ENCODE measurements at places on chromosomes 5 and 9.

GRCh38 chr9:14652729-14653377 is 40.4 kb downstream of the ZDHHC21 start:
- peak; percentile 56 for DNase-seq

- no peak for DNase-seq
Measured at GRCh38 chr9:89738137-89738932, 133.5 kb downstream of the GADD45G start.

DNA sequence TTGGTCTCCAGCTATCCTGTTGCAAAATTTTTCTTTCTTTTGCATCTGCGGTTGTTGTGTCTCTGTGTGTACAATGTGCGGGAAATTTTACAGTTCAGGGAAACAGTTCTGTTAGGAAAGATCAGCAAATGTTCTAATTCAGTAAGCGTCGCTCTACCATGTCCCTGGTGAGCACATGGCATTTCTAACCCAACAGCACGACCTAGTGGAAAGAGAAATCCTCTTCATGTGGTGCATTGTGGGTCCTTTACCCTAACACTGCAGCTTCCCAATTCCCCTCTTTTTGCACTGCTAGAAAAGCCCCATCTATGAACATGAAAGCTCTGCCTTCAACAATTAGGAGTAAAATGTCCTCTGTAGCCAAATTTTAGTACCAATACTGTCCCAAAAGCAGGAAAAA is 974.2 kb upstream of the CDH9 start:
- DNase-seq: no peak

DNA sequence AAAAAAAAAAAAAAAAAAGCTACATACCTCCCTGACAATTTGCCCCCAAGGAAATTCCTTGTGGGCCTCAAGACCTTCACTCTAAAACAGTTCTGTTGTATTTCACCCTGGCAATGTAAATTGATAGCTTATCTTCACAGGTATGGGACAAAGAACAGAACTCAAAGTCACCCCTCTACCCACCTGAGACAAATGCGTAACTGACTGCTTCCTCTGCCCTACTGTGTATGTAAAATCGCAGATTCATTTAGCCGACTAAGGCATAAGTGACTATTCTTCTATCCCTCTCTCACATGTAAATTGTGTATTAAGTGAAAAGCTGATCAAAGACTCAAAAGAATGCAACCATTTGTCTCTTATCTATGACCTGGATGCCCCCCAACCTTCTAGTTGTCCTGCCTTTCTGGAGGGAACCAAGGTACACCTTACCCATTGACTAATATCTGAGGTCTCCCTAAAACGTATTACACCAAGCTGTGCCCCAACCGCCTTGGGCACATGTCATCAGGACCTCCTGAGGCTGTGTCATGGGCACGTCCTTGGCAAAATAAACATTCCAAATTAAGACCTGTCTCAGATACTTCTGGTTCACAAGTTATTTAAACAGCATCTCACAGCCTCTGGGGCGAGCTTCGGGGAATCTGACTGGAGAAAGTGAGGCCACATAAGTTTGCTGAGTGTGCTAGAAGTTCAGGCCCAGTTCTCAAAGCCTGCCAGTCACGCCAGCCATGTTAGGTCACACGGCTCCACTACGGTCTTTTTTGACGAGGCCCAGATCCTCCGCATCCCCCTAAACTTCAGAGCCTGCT is 954 bp downstream of the TBCA start:
- DNase-seq: no peak

GRCh38 chr9:27431543-27432147 is 92.4 kb upstream of the IFNK start:
- no peak for DNase-seq

DNA sequence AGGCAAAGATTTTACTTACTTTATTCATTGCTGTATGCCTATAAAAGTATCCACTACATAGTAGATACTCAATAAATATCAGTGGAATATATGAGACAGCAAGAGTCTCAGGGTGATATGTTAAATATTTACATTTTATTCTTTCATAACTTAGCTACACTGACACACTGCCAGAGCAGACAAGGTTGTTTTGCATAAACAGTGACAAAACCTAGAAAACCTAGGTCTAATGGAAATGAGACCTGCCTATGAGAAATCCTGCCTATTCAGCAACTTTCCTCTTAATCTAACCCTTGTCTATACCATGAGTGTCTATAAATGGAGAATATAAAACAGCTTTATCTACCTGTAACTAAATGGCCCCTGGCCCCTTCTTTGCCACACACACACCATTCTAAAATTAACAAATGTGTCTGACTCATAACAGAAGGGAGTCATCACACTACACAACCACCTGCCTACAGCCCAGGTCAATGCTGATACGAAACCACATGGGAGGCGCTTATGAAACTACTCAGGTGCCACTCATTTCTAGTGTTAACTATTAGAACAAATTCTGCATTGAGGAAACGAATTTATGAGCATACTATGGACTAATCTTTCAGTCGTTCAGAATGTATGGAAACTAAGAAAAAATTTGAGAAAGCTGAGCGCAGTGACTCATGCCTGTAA is 60.3 kb downstream of the UBAP2 start:
- no peak for DNase-seq

DNA sequence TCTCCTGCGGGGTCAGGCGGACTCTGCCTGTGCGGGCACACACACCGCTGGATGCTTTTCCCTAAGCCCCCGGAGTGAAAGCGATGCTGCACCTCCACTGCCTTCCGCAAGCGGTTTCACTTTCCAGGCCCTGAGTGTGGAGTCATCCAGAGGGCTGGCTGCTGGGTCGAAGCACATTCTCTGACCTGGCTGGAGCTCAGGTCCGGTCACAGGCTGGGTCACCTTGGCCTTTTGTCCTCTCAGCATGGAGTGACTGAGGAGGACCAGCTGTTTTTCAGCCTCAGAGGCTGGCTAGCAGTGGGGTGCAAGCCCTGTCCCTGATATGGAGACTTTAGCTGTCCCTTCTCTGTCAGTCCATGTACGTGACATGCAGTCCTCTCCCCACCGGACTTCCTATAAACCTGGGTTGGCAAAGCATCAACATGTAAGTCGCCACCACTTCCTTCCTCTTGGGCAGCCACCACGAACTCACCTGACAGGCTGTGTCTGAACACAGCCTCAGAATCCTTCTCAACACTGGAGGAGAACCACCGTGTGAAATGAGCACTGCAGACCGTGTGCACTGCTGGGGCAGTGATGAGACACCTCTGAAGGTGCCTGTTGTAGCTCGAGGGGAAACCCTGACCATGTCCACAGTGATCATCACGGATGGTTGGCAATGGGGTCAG is 51.3 kb downstream of the GADD45G start:
- no peak for DNase-seq

DNA sequence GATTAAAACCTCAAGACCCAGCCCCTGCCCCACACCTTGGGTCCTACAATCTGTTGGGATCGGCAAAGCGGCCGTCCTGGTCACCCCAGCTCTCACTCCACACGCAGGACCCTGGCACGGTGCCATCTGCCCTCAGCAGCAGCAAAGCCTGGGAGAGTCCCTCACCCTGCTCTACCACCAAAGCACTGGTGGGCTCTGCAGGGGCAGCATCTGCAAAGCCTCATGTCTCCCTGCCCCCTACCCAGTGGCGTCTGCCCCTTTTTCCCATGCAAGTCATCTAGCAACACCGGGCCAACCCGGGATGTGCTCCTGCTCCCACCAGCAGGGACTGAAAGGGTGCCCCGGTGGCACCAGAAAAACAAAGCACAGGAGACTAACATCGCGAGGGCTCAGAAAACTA is 19.6 kb upstream of the CNOT6 start:
- no peak for DNase-seq

GRCh38 chr9:133602277-133602676 is 6.9 kb downstream of the FAM163B start:
- DNase-seq: no peak

GRCh38 chr9:14779566-14780022 is 57.1 kb upstream of the CER1 start:
- peak; percentile 95 for DNase-seq

- no peak for DNase-seq
Measured at GRCh38 chr5:62082370-62082801, 223.6 kb upstream of the KIF2A start.

DNA sequence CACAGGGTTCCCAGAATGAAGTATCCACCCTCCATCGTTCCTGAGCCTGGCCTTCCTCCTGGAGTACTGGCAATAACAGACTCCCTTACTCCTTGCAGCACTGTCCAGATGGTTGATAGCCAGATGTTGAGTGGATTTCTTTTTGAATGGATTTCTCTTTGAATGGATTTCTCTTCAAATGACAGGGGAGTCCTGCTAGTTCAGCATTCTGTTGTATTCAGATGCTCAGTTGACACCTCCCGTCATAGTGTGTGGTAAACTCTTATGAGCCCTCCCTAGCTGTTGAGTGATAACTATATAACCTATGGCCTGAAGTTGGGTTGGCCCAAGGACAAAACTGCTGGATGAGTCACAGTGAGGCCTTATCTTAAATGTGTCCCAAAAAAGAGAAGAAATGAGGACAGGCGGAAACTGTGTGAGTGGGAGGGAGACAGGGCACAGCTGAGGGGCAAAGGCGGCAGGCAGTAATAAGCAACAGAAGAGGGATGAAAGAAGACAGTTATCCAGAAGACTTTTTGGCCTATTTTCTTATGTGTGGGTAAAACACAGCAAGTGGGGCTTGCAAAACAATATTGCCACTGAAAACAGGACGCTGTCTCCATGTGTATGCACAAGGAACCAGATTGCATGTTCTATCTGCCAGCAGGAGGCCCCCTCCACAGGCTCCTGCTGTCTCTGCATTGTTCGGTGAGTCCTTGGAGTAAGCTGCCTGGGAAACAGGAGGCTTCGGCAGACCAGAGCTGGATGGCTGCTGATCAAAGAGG is 209.5 kb upstream of the S1PR3 start:
- DNase-seq: peak; percentile 27

GRCh38 chr9:7967851-7968250 is 168.3 kb upstream of the DMAC1 start:
- DNase-seq: no peak

DNA sequence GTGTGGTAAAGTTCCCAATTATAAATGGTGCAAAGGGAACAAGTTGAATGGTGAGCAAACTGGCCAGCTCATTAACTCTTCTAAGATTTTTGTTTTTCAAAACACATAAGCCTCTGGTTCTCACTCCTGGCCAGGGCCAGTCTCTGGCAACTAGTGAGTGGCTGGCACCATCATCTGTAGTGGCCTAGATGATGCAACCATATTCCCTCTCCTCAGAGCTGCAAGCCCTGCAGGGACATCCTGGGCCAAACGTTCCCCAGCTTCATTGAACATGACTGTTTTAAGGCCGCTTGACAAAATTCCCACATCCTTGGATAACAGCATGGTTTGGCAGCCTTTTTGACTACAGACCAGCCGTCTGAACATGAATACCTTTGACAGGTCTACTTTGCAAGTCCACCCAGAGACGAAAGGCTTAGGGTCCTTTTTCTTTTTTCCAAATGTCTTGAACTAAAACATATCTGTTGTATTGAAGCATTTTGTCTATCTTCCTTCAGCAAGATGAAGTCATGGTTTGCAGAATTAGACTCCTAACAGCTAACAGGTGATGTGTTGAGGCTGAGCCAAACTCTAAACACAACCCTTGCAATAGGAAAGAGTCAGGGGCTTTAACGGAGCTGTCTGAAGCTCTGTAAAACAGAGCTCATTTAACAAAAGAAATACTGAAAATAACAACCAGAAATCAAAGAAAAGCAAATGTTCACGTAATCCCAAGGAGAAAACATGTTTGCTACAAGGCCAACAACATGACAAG is 23.8 kb downstream of the MACROH2A1 start:
- peak; percentile 79 for DNase-seq

DNA sequence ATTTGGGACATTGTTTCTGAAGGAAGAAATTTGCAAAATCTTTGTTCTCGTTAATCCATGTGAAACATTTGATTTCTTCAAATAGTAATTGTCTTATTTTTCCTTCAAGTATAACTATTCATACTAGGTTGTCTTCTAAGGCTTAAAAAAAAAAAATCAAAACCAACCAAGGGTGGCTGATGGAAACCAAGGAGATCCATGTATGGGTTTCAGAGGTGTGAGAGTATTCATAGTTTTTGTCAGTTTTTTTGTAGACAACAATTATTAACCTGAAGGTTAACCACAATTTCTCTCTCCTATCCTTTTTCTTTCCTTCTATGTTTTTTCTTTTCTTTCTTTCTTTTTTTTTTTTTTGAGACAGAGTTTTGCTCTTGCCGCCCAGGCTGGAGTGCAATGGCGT is 35.4 kb downstream of the KDM4C start:
- no peak for DNase-seq

GRCh38 chr5:122376250-122376649 is 64.2 kb downstream of the SNCAIP start:
- DNase-seq: no peak

GRCh38 chr5:5332287-5332686 is 90.2 kb upstream of the ICE1 start:
- no peak for DNase-seq

DNA sequence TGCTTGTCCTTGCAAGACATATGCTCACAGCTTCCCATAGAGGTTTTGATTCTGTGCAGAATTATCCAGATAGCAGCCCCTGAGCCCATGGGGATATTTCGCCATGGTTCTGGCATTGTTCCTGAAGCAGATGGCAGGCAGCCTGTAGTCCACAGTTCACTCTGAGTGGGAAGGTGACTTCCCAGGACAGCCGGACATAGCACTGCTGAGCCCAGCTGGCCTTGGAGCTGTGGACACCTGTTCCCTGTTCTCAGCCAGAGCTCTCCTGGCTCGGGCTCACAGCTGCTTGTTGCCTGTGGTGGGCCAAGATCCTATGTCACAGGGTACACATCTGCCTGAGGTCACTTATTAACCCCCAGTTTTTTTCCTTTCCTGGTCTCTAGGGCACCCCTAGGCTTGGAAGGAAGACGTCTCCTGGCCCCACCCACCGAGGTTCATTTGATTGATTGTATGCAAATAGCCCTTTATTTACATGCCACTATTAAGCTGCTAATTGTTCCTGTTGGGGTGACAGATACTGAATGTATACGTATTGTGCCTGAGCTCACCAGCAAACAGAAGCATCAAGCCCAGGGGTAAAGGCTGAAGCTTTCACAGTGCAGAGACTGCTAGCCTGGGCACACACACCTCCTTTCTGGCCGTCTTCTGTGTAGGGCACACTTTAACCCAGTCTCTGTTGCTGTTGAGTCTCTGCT is 96.6 kb upstream of the DMRT1 start:
- peak; percentile 95 for DNase-seq

- no peak for DNase-seq
Measured at GRCh38 chr5:175847503-175847902, 23.9 kb upstream of the CPLX2 start.

GRCh38 chr5:133738271-133738670 is 125.9 kb upstream of the FSTL4 start:
- DNase-seq: no peak
